Thymus (tissue), 14 donors: ENCODE measurements at places on chromosomes 4 and X. TPM values are rescaled to one million over a fixed set of nuclear protein-coding genes. Genes with fewer than 3 reads are reported as not detected.

The SOD3 gene
- 3.1 TPM for total RNA-seq

The TRMT2B gene
- total RNA-seq, result 15.3 TPM

The MYOZ2 gene
- 0.33 TPM for total RNA-seq

The PCYT1B gene
- total RNA-seq, result 0.38 TPM

DNA sequence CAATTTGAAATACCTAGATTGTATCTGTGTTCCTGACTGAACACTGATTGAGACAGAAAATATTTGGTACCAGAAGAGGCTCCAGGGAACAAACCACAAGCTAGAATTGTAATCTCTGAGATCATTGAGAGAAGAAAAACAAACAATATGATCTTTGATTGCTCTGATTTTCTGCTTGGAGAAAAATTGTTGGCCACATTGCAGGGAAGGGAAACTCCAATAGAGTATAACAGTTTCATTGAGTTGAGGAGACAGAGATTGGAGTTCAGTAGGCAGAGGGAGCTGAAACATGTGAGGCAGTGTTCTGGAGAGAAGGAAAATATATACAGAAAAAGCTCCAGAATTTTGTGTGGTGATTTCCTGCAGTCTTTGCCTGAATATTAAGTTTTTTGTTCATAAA, 158.2 kb downstream of the C4orf33 start:
- no peaks in the 10 kb centered on the region for H3K27me3 ChIP-seq
- H3K27ac ChIP-seq, result no peak overlapping the region
- no peaks in the 10 kb centered on the region for H3K4me1 ChIP-seq
- DNase-seq, result no peak
- H3K36me3 ChIP-seq, result no peaks in the 10 kb centered on the region

- H3K27ac ChIP-seq, result no peak overlapping the region
- H3K27me3 ChIP-seq, result no peaks in the 10 kb centered on the region
- no peak overlapping the region for H3K4me3 ChIP-seq
- H3K36me3 ChIP-seq, result no peaks in the 10 kb centered on the region
- no peaks in the 10 kb centered on the region for H3K4me1 ChIP-seq
These were observed 102.3 kb downstream of the PSAPL1 start for GRCh38 chr4:7332216-7333023.

GRCh38 chrX:79096145-79096556, 48.3 kb upstream of the GPR174 start:
- H3K4me3 ChIP-seq, result no peak overlapping the region
- no peaks in the 10 kb centered on the region for H3K27me3 ChIP-seq
- no peaks in the 10 kb centered on the region for H3K36me3 ChIP-seq
- H3K27ac ChIP-seq, result peak overlapping the region; percentile 33

DNA sequence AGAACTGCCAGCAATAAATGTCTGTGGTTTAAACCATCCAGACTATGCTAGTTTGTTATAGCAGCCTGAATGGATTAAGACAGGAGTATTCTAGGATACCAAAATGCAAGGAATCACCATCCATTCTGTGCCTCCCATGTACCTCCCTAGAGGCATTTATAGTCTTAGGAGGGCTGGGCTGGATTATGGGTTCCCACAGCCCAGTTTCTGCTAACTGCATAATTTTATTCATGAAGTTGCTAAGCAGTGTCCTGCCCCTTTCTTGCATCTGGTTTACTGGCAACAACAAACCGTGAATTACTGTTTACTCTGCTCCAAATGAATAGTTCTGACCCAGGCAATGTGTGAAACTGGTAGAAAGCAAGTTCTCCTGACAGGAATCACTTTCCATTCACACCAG, 67.1 kb upstream of the PRKX start:
- H3K36me3 ChIP-seq, result no peaks in the 10 kb centered on the region
- H3K27ac ChIP-seq, result no peak overlapping the region
- H3K4me1 ChIP-seq, result no peaks in the 10 kb centered on the region

DNA sequence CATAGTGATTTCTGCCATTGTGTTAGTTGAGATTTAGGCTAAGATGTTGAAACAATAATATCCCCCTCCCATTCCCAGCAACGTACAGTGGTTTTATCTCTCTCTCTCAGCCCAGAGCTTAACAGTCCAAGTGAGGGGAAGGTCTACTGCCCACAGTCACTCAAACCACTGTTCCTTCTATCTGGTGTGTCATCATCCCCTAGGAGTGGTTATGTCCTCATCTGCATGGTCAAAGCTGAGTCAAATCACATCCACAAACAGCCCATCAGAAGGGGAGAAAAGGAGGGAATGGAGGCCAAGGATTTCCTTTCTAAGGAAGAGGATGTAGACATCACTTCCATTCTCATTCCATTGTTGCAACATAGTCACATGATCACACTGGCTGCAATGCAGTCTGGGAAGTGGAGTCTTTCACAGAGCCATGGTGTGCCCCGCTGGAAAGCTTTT, 42.8 kb upstream of the CHRNA9 start:
- DNase-seq, result no peak
- no peaks in the 10 kb centered on the region for H3K36me3 ChIP-seq
- H3K27ac ChIP-seq, result no peak overlapping the region

DNA sequence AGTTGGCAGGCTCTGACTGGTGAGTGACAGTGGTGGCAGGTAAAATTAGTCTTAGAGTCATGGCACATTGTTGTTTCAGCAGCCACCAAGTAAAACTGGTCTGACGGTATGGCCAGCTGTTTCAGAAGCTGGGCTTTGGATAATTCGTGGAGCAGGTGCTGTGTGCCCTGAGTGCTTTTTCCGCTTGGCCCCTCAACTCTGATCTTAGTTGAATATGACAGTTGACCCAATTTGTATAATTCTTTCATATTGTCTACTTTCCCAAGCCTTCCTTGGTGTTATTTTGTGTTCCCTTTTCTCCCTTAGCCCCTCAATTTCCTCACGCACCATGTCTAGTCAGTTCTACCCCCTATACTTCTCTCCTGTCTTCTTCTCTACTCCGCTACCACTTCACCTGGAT, 32.0 kb downstream of the CDS1 start:
- H3K36me3 ChIP-seq, result no peaks in the 10 kb centered on the region
- no peaks in the 10 kb centered on the region for H3K4me1 ChIP-seq
- H3K27me3 ChIP-seq, result no peaks in the 10 kb centered on the region
- H3K4me3 ChIP-seq, result no peak overlapping the region
- H3K27ac ChIP-seq, result no peak overlapping the region
